ENCODE measurements at places on chromosomes 12 and 14.
A peak's percentile ranks its signal among the peaks of the same experiment; 100 is the strongest.

- no peak for DNase-seq
Measured at GRCh38 chr12:509500-509899, 49.8 kb downstream of the B4GALNT3 start.

DNA sequence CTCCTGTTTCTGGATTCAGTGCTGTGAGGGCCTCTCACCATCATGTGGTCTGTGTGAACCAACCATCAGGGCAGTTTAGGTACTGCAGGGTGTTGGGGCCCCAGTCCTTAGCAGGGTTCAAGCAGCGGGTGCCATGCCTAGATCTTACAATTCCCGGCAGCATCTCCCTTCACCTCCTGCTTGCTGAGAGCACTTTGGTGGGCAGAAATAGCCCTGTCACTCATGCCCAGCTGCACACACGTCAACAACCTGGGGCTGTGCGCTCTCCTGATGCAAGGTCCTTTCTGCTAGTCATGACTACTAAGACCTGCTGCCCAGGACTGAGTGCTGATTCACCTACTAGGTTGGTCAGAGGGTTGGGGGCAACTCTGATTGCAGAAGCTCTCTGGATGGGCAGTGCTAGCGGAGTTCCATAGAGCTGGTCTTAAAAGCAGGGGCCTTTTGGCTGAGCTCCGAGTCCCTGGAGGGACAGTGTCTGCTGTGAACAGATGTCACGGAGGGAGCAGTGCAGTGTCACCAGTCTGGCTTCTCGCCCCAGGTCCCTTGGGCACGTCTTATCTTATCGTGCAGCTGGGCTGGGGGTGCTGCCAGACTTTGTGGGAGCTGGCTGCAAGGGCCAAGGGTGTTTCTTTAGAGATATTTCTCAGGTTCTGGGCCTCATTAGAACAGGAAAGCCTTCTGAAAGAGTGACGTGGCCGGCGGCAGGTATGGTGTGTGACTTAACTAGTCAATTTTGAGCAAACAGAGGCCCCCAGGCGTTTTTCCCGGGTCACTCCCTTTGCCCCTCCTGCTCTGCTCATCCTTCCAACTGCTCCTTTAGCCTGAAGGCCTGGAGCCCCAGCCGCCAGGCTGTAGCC, 71.8 kb downstream of the NINJ2 start:
- no peak for DNase-seq

DNA sequence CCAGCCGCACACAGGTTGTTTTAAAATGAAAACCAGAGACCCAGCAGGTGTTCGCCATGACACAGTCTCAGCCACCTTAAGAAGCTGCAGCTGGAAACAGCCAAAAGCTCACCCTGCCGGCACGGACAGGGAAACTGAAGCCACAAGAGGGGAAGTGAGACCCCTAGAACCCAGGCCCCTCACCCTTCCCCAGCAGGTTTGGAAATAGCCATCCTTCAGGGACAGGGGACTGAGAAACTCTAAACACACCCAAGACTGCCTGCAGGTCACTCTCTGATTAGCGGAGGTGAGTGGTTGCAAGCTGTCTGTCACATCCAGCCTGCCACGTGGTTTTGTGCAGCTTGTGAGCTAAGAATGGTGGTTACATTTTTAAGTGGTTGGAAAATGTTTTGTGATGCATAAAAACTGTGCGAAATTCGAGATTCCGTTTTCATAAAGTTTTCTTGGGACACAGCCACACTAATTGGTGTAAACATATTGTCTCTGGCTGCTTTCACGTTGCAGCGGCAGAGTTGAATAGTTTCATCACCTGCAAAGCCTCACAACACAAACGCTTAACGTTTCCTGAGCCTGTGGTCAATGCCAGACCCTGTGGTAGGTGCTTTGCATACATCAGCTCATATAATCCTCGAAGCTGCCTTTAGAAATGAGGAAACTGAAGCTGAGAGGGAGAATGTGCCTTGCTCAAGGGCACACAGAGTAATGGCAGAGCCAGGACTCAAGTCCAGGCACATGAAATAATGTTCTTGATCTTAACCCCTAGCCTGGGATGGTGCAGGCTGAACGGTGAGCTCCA, 1.7 kb upstream of the SELPLG start:
- DNase-seq, result peak; percentile 61

- DNase-seq, result no peak
Measured at GRCh38 chr14:58788655-58789503, 151.1 kb downstream of the DACT1 start.

GRCh38 chr12:105337391-105337790, 6.9 kb downstream of the C12orf75 start:
- DNase-seq, result no peak

GRCh38 chr12:104050436-104050835, 449 bp upstream of the GLT8D2 start:
- no peak for DNase-seq

DNA sequence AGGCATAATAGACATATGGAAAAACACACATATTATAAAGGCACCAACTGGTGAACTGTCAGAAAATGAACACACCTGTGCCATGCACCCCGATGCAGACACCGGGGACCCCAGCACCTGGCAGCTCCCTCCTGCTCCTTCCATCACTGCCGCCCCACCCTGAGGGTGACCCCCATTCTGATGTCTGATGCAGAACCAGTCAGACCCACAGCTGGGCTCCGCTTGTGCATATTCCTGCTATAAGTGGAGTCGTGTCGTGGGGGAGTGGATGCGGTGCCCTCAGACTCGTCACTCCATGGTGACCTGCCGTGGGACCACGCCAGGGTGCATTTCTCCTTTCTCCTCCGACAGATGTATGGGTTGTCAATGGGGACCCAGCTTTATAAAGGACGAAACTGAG, 45.7 kb upstream of the MEG3 start:
- no peak for DNase-seq

DNA sequence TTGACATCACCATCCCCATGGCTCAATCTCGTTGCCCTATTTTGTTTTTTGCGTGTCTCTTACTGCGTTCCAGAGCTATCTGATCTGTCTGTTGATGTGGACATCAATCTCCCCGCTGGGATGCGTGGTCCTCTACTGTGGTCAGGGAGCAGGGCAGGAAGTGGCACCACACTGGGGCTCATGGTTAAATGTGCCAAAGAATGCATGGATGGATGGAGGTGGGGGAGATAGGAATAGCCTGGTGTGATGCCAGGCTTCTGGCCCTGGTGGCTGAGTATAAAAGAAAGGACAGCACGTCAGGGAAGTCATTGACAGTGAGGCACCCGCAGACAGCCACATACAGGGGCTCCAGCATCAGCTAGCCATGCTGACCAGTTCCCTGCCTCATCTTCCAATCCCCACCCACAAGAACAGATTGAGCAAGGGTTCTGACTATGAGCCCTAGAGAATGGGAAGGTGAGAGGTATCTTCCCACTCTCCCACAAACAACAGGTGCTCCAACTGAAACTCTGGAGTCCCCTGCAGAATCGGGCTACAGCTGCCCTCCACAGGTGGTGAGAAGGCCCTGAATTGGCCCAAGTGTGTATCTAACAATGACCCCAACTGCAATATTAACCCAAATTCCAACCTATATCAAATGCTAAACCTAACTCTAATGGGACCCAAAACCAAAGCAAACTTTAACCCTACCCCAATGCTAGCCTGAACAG, 2.7 kb upstream of the BEGAIN start:
- DNase-seq, result no peak

DNA sequence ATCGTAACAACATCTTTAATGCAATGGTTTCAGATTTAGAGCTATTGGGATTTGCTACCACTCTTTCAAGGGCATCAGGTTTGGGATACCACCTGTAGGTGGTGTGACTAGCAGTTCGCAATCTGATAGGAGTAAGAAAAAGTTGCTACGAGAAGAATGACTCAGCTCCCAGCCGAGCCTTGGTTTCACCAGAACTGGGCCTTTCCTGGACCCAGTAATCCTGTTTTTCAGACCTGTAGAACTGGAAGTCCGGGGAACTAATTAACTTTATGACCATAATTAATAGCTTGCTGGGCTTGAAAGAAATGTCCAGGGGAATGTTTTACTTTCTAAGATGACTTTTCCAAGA, 770 bp downstream of the ABHD4 start:
- DNase-seq, result peak; percentile 7

DNA sequence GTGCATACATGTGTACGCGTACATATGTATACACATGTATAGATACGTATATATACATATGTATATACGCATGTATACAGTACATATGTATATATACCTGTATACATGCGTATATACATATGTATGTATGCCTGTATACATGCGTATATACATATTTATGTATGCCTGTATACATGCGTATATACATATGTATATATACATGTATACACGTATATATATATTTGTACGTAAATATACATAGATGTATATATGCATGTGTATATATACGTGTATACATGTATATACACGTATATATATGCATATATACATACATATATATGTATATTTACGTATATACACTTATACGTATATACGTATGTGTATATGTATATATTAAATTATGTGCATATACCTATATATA, 93.9 kb upstream of the ABCD2 start:
- no peak for DNase-seq

DNA sequence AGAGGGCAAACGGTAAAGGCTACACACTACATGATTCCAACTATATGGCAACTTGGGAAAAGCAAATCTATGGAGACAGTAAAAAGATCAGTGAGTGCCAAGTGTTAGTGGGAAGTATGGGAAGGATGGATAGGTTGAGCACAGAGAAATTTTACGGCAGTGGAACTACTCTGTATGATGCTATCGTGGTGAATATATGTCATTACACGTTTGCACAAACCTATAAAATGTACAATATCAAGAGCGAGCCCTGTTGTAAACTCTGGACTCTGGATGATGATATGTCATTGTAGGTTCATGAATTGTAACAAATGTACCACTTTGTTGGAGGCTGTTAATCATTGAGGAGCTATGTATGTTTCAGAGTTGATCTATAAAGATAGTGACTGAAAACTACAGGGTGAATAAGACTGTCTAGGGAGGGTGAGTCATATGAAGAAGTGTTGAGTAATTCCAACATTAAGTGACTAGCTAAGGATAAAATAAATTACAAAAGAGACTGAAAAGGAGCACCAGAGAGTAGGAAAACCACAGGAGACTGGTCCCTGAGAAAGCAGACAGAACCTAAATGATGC, 349.2 kb upstream of the LMO3 start:
- DNase-seq, result no peak

DNA sequence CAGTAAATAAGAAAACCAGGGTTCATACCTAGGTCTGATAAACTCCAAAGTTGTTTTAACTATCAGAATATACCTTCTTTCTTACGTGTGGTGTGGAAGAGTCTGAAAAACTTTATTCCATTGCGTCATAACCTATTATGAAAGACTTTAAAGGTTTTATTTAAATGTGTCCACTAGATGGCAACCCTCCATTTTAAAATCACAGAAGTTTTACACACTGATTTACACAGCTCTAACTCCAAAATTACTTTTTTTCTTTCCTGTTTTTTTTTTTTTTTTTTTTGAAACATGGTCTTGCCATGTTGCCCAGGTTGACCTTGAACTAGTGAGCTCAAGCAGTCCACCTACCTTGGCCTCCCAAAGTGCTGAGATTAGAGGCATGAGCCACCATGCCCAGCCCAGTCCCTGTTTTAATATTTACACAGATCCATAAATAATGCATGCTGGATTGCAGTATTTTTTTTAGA, 17.3 kb upstream of the TMPRSS12 start:
- no peak for DNase-seq

- peak; percentile 66 for DNase-seq
Measured at GRCh38 chr14:74945852-74946658, 9.3 kb downstream of the PGF start.

DNA sequence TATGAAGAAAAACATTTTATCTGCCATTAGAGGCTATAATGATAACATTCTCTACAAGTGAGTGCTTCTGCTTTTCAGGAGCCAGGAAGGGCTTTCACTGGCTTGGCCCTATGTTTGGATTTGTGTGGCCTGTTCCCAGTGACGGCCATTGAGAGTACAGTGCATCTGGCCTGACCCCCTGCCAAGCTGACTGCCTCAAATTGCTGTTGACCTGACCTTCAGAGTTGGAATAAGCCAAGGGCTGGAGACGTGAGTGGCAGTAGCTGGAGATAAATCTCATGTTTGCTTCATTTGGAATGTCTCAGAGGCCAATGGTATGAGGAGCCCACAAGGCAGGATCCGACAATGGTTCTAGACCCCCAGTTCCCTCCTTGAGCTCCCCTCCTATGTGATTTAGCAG, 28.3 kb upstream of the PLEKHG7 start:
- no peak for DNase-seq

- no peak for DNase-seq
Measured at GRCh38 chr14:76814726-76815645, 2.3 kb upstream of the ANGEL1 start.

- no peak for DNase-seq
Measured at GRCh38 chr12:42130672-42131402, 13.8 kb downstream of the GXYLT1 start.

GRCh38 chr12:120760349-120761254, 35.0 kb downstream of the ACADS start:
- DNase-seq, result peak; percentile 7

GRCh38 chr12:104406164-104406563, 50.6 kb upstream of the CHST11 start:
- DNase-seq, result no peak

- no peak for DNase-seq
Measured at GRCh38 chr14:68521557-68521901, 271.3 kb downstream of the ZFP36L1 start.

- peak; percentile 14 for DNase-seq
Measured at GRCh38 chr14:93906341-93907329, 20.5 kb upstream of the FAM181A start.

GRCh38 chr12:22722779-22723178, 97.8 kb downstream of the ETNK1 start:
- DNase-seq, result no peak

GRCh38 chr12:57456145-57456700, 1.1 kb downstream of the INHBE start:
- peak; percentile 52 for DNase-seq

DNA sequence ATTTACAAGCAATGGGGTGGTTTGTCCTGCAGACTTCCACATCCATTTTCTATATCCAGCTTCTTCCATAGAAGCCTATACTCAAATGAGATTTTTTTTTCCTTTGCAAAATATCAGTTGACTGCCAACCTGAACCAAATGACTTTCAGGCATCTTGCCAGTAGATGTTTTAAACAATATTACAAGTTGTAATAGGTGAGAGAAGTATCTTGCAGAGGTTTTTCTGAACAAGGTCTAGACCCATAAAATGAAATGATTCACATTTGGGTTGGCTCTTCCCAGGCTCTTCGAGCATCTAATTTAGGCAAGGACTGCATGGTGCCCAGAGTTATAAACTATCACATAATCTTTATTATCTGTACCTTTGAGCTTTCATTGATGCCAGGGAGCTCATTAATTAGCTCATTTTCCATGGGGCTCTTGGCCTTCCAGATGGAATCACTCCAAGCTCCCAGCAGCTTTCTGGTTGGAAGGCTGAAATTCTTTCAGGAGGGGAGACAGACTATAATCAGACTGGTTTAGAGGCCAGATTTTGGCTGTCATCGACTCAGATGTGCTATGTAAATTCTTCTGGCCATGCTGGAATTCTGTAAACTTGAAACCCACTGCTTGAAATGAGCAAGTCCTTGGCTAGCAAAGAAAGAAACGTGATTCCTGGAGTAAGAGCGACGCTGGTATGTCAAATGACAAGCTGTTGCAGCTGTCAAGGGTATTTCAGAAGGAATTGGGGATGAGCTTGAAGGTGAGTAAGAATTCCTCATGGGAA, 32.2 kb upstream of the DICER1 start:
- no peak for DNase-seq
